ENCODE measurements at places on chromosomes 2 and 18.

DNA sequence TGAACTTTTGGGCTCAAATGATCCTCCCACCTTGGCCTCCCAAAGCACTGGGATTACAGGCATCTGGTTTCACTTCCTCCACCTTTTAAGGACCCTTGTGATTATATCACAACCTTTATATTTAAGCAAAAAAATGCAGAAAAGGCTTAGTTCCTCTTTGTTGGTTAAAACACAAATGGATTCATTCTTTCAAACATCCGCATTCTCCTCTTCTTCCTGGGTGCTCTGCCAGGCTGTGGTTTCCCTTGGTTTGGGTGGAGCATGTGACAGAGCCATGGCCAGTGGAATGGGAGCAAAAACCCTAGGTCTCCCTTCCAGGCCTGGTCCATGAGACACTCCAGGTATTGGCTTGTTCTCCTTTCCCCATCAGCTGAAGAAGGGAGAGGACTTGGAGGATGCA lies 9.9 kb upstream of the SLC66A3 start:
- DNase-seq = no peak

GRCh38 chr18:57331718-57332117 lies 20.6 kb upstream of the ST8SIA3 start:
- DNase-seq = no peak

- no peak for DNase-seq
Measured at GRCh38 chr2:4340536-4340935, 637.2 kb downstream of the DCDC2C start.

GRCh38 chr2:11698009-11698922 lies 28.3 kb upstream of the NTSR2 start:
- DNase-seq = no peak

- DNase-seq = no peak
Measured at GRCh38 chr2:95305380-95306061, 8.4 kb downstream of the KCNIP3 start.

GRCh38 chr2:224724331-224724730 lies 8.2 kb upstream of the CCDC195 start:
- no peak for DNase-seq

- DNase-seq = no peak
Measured at GRCh38 chr2:26848336-26849055, 564 bp downstream of the DPYSL5 start.

- DNase-seq = no peak
Measured at GRCh38 chr2:16395601-16396000, 270.0 kb downstream of the CYRIA start.

DNA sequence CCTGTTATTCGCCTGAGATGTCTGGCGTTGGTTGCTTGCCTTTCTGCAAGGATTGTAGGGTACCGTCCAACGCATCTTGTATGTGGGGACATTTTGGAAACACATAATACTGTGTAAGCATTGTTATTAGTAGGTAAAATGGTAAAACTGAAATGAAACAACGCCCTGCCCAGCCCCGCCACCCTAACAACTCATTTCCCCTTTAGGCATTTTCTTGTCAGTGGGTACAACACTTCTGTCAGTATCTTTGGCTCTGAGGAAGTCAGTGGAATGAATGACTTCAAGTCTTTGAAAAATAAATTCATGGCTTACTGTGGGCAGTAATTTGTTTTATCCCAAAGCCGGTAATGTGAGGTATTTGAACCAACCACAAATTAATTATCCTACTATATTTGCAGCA lies 86.0 kb downstream of the FMNL2 start:
- no peak for DNase-seq

- DNase-seq = no peak
Measured at GRCh38 chr2:162734866-162735265, 103.7 kb downstream of the KCNH7 start.

DNA sequence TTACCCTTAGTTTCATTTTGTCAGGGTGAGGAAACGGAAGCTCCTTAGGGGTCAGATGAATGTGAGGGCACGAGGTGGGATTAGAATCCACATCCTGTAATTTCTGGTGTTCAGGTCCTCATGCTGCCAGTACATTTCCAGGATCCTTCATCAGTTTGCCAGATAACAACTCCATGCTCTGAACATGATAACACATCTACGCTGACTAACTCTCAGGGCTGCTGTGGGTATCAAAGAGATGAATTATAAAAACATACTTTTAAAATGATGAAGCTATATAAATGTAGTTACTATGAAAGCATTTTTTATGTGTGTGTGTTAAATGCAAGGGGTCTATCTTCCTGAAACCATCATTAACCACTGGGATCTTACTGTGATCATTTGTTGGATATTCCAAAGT lies 325.9 kb downstream of the SLC8A1 start:
- DNase-seq = no peak

DNA sequence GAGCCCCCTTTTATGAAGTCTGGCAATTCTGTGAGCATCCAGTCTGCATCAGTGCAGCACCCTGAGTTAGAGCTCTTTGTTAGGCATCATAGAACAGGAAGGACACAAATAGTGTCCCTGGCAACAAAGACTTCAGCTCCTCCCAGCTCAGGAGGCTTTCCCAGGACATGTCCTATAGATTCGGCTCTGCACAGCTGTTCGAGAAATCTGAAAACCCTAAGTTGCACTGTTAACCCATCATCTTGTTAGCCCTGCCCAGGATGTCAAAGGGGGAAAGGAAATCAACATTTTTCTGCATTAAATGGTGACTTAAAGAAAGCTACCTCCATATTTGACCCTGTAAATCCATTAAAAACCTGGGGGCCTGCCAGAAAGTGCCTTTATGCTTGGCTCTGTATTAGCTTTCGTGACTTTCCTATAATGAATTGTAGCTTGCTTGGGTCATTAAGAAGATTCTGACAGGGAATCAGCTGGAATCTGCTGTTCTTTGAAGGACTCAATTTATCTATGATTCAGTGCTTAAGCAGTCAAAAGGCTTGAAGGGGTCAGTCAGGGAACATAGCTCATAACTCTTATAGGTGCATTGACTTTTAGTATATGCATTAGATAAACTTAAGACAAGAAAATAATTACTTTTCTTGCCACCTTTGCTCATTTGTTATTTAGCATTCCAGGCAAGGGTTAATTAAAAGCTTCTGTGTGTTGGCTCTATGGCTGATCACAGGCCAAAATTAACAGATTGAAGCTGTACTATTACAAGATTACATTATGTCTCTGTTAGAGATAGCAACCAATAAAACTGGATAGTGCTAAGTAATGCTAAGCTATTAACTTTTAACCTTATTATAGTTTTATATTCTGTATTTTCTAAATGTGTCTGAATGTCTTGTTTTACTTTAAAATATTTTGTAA lies 20.6 kb downstream of the ERMN start:
- no peak for DNase-seq

GRCh38 chr2:133421516-133422324 lies 146.5 kb downstream of the NCKAP5 start:
- DNase-seq = no peak

DNA sequence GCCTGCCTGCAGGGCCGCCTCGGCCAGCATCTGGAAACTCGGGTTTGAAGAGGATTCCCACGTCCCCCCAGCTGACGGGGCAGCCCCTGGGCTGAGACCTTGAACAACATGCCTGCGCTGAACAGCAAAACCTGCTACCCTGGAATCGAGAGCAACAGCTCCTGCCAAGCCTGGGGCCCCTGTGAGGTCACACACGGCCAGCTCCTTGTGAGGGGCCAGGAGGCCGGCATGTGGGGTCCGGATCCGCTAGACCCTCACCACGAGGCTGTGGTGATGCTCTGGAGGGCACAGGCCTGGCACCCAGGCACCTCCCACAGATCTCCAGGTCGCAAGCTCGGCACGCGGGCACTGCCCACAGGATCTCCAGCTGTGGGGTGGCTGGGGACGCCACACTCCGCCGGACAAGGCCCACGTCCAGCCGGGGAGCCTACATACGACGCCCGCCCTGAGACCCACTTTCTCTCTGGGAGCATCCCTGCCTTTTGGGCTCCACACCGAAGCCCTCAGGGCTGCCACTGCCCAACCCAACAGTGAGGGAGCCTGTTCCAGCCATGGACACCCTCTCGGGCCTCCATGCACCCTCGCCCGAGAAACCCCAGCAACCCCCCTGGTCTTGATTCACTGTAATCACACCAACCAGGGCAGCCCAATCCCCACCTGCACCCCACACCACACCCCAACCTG lies 34.1 kb downstream of the SLC66A2 start:
- DNase-seq = no peak

- DNase-seq = no peak
Measured at GRCh38 chr2:238401551-238401950, 25.2 kb upstream of the ASB1 start.

- no peak for DNase-seq
Measured at GRCh38 chr2:128410758-128411215, 92.1 kb upstream of the HS6ST1 start.

- DNase-seq = peak; percentile 57
Measured at GRCh38 chr2:104855221-104856085, 1.5 kb downstream of the POU3F3 start.

DNA sequence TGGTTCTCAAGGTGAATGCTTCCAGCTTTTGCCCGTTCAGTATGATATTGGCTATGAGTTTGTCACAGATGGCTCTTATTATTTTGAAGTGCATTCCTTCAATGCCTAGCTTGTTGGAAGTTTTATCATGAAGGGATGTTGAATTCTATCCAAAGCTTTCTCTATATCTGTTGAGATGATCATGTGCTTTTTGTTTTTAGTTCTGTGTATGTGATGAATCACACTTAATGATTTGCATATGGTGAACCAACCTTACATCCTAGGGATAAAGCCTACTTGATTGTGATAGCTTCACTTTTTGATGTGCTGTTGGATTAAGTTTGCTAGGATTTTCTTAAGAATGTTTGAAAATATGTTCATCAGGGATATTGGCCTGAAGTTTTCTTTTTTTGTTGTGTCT lies 112.1 kb downstream of the MBD2 start:
- no peak for DNase-seq

DNA sequence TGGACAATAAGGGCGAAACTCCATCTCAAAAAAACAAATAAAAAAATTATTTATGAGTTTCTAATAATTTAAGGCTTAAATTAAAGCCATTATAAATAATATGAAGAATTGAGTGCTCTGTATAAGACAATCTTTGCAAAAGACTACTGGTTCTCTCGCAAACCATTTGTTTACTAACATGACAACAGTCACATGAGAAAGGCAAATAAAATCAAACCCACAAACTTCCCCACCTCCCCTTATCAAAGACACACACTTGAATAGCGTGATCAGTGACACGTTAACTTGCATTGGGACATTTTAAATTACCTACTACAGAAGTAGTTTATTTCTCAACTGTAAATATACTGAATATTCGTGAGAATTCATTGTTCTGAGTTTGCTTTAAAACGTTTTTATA lies 21.1 kb downstream of the RAB1A start:
- DNase-seq = no peak

- DNase-seq = no peak
Measured at GRCh38 chr2:159275111-159275510, 11.4 kb downstream of the WDSUB1 start.

GRCh38 chr18:62484941-62485340 lies 37.9 kb upstream of the ZCCHC2 start:
- DNase-seq = no peak

Data from head of caudate nucleus (tissue), 42 donors.